SJSA1 (cell line): ENCODE measurements at places on chromosomes 16 and 17.
A peak's percentile ranks its signal among the peaks of the same experiment; 100 is the strongest.

GRCh38 chr17:29176558-29177351, 3.4 kb downstream of the MYO18A start:
- DNase-seq, result no peak

GRCh38 chr17:70945386-70945785, 776.1 kb downstream of the KCNJ2 start:
- no peak for DNase-seq

- no peak for DNase-seq
These were observed 650.9 kb downstream of the KCNJ2 start for GRCh38 chr17:70820276-70820675.

DNA sequence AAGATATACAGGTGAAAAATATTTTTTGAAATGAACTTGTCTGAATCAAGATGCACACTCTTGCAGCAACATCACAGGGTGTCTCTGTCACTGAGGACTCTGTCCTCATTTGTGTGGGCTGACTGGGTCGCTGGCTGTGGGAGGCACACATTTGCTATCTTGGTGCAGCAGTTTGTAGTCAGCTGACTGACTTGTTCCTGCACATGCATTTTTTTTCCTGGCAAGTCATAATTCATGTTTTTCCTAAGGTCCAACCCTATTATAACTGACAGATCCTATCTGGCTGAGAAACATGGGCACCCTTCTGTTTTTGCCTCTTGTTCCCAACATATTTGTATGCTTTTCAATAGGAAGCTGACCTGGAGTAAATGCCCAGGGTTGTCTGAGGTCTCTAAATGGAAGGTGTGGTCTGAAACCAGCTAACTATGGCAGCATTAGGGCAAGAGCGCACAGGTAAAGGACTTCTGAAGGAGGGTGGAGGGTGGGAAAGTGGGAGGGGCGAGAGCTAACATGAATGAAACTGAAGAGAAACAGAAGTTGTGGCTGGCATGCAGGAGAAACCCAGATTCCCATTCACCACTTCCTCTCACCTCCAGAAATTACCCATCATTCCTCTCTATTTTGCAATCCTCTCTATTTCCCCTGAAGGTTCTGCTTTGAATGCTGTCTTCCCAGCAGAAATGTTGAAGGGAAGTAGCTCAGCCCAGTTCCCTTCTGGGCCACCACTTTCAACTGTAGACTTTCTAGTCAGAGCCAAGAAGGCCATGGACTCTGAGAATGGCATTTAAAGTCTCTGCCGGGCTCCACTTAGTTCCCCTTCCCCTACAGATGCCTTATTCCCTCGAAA, 166.1 kb downstream of the PRKCA start:
- no peak for DNase-seq

DNA sequence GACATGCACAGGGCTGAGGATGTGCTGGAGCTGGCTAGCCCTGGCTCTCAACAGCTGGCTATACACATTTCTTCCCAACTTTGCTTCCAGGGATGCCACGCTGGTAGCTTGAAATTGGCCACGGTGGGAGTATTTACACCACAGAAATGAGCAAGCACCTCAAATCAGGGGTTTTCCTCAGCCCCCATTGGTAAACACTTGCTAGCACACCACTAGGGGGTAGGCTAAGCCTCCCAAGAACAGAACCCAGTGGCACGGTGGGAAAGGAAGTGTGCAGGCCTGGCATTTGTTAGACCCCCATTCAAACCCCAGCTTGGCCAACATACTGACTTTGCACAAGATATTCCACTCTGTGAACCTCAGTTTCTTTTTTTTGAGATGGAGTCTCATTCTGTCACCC, 12.9 kb downstream of the DRC3 start:
- DNase-seq, result no peak

GRCh38 chr16:50718061-50718760, 23.7 kb upstream of the CYLD start:
- DNase-seq, result no peak

DNA sequence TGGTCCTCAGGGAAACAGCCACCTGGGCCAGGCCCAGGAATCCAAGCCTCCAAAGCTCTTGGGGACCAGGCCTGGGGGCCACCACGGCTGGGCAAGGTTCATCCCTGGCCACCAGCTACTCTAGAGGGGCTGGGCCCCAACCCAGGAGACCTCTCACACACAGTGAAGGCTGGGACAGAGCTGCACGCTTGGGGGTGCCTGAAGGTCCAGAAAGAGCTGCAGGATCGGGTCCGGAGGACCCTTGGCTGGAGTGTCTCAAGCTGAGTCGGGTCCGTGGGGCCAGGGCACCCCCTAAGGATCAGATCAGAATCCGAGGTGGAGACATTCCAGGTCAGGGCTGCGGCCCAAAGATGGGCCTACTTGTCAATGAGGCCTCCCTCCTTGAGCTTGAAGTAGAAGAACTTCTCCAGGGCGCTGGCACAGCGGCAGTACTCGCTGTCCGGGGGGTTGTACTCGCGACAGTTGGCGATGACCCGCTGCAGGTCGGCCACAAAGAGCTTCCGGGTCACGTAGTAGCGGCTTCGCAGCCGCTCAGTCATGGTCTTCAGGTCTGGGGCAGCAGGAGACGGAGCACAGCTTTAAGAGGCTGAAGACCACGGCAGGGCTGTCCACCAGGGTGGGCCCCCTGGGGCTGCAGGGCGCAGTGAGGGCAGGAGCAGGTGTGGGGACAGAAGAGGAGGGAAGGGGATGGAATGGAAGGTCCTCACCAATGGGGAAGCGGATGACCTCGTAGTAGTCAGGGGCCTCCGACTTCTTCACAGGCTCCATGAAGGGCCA, 967 bp upstream of the DHX58 start:
- no peak for DNase-seq

DNA sequence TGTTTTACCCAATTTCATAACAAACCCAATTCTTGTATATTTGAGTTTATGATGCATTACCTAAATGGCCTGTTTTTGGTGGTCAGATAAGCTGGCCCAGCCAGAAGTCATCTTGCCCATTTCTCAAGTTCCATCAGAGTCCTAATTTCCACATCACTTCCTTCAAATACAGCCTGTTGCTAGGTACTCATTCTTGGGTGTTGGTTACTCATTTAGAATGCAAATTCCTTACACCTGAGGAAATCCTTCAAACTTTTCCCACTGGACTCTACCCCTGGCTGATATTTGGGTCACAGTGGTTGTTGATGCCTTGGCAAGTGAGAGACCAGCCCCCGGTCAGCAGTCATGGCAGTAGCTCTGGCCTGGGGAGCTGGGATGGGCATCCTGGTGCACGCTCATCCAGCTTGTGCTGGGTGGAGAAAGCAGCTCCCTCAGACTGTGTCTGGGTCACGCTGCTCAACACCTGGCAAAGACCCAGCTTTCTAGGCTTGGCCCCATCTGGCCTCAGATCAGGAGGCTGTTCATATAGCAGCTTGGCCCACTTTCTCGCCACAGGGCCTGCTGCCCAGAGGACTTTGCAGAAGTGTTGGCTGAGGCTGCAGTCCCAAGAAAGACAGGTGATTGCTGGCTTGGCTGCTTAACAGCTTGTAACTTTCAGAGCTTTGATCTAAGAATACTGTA, 25.8 kb downstream of the WSB1 start:
- DNase-seq, result no peak

- DNase-seq, result no peak
These were observed 113.3 kb downstream of the HS3ST2 start for GRCh38 chr16:22927306-22927705.

GRCh38 chr16:27818246-27818645, 245.3 kb downstream of the GSG1L start:
- DNase-seq, result no peak

- peak; percentile 79 for DNase-seq
These were observed 685 bp downstream of the FASN start for GRCh38 chr17:82097184-82097918.

DNA sequence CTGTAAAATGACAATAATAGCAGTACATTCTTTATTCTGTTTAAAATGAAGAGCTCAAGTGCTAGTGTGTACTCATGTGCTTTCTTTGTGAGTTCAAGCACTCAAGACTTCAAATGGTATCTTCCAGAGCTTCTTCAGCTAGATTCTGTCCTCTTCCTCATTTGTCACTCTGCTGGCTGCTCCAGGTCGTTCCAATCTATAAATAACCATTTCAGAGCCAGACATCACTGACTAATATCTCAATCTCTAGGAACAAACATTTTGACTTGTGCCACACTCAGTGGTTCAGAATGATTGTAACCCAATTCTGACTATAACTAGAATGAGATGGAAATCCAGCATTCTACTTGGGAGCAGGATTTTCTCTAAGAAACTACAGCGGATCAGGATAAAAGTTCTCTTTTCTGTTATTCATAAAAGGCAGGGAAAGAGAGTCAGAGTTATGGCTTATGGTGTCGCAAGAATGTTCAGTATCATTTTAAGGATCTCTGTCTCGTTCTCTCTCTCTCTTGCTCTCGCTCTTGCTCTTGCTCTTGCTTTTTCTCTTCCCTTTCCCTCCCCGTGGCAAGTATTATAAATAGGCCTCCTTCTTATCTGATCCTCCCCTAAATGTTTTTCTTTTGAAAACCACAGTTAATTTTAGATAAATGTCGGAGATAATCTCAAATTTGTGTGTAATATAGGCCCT, 116.3 kb upstream of the MAF start:
- DNase-seq, result no peak

DNA sequence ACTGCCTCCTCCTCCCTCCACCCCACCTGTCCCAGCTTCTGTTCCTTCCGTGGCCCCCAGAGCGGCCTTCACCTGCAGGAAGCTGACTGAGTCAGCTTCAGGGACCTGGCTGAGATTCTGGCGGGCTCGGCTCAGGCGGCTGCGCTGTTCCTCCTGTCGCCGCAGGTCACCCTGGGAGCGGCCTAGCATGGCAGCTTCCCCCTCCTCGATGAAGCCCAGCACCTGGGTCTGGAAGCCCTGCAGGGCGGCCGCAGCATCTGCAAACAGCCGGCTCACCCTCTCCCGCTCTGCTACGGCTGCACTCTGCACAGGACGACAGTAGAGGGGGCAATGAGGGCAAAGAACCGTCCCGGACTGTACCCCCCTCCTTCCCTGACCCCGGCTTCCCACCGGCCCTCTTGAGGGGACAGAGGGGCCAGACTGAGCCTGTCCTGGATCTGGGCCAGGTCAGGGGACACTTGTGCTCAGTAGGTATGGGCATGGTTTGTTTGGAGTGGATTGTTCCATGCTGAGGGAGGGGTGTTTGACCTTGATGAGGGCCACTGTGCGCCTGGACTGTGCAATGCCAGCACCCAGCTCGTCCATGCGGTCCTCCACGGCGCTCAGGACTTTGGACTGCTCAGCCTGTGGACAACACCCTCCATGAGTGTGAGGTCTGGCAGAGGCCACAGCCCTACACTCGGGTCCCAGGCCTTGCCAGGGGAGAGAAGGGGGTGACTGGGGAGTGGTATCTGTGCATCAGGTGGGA, 2.0 kb downstream of the TRIM47 start:
- DNase-seq, result no peak

DNA sequence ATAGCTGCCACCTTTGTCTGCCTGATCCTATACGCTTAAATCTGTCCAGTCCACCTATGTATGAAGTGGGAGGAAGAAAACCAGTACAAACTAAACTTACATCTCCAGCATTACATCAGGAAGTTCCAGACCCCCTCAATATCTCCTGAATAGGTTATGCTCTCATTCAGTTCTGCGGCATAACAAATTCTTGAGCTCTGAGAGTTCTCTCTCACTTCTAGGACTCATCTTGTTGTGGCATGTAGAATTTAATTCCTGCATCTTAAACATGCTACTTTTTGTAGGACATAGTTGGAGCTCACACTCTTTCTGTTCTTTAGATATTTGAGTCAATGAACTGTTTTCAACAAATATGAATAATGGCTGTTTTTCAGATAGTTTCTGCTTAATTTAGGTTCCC, 662.5 kb downstream of the CDH11 start:
- DNase-seq, result no peak

DNA sequence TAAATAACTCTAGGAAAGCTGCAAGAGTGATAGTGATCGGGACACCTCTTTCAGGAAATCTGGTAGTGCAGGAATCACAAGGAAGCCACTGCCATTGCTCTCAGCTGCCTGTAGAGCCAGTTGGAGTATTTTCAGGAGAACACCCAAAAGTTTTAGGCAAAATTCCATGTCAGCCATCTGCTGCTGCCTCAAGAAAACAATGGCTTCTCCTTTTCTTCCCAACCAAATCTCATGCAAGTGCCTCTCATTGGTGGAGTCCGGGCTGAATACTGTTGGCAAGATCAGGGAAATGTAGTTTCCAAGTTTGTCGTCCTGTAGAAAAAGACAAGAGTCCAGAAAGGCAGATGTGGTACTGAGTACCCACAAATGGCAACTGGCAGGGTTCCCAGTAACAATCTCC, 54.9 kb upstream of the TANC2 start:
- DNase-seq, result no peak

DNA sequence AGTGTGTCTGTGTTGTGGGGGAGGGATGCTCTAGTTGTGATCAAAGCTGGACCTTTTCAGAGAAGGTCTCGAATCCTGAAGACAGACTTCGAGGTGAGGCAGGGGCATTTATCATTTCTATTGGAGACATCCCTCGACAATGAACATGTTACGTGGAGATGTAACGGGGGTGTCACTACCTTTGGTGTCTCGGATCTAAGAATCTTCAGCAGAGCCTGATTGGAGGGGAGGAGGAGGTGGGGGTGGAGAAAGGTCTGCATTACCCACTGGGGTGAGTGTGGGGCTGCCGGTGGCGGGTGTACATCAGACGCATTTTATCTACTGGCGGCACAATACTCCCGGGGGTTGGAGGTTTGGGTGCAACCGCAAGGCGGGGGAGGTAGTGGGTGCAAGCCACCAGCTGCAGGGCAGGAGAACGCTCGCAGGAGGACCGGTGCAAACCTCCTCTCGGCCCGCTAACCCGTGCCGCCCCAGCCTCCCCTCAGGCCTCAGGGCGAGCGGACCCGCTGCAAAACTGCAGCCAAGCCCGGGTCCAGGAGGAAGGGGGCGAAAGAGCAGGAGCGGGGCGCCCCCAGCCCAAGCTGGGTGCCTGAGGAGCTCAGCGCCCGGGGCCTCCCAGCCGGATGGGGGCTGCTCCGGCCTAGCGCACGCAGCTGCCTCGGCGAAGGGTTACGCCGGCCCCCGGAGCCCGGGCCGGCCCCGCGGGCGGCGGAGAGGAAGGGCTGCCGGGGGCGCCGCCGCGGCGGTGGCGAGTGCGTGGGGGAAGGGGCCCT, 735 bp downstream of the ZNF652 start:
- DNase-seq, result peak; percentile 63

DNA sequence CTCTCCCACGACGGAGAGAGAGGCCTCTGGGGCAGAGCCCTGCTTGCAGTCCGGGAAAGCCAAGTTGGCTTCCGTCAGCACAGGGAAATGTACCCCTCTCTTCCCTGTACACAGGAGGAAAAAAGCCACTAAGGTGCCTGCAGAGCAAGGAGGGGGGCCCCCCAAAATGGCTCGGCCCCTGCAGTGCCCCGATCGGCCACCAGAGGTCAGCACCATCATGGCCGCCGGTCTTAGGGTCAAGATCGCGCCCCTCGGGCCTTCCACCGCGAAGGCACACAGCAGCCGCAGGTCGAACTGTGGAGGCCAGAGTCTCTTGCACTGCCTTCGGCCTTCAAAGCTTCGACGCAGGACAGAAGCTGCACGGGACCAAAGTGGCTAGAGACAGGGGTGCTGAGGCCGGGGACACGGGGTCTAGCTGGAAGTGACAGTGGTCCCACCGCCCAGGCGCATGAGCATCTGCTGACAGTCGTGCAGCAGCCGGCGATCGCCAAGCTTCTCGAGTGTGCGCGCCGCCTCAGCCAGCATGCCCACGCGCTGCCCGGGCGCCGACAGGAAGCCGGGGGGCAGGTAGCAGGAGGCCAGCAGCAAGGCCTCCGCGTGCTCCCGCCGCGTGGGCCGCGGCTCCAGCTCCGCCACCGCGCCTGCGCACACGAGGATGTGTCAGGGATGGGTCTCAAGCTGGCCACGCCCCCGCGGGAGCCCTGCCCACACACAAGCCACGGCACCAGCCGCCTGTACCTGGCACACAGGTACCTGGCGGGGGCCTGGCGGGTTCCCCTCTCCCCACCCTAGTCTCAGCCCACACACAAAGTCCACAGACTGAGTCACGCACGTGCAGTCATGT, 24.4 kb downstream of the SREBF1 start:
- DNase-seq, result peak; percentile 68
